GM12878 (cell line): ENCODE measurements at places on chromosomes 16 and 17. TPM values are rescaled to one million over a fixed set of nuclear protein-coding genes. Genes with fewer than 3 reads are reported as not detected.

The IGFALS gene
- not detected in 2 replicates for total RNA-seq

The P2RX5 gene
- total RNA-seq: 24.8 and 27.2 TPM in 2 replicates

DNA sequence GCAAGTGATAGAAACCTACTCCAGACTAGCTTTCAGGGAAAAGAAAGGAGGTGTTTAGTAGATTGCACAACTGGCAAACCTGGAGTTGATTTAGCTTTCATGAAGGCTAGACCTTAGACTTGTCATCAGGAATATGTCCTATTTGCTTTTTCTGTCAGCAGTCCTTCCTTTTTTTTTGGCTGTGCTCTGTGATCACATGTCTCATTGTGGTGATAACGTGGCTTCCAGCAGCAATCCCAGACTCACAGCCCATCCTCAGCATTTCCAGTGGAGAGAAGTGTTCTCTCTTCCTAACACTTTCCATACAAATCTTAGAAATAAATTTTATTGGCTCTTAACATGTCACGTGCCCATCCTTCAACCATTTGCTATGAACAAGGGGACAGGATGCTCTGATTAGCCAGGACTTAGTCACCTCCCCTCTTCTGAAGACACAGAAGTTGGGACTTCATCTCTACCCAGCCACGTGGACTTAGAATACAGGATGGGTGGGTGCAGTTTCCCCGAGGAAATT is 74.7 kb downstream of the CDH13 start:
- no peak for DNase-seq

DNA sequence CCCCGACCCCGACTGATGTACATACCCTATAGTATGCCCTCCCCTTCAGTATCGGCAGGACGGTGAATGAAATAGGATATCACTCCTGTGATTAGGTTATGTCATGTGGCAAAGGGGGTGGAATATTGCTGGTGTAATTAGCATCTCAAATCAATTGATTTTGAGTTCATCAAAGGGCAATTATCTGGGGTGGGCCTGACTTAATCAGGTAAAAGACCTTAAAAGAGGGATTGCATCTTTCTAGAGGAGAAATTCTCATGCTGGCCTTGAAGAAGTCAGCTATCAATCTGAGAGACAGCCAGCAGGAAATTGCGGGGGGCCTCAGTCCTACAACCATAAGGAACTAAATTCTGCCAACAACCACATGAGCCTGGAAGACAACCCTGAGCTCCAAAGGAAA is 10.3 kb downstream of the TRIM25 start:
- no peak for DNase-seq

DNA sequence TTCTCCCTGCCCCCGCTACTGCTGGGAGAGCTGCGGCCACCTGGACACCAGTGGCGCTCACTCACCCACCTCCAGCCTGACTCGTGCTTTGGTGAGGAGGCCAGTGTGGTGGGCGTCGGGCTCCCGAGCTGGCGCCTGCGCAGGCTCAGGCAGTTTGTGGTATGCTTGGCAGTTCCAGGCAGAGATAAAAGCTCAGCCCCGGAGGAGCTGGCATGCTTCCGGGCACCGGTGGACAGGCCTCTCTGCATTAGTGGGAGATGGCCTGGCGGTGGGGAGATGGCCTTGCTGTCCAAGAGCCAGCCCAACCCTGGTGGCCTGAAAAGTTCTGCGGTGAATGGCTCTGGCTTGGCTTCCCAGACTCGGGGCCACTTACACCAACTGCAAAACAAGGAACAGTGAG is 4.1 kb downstream of the ADGRG1 start:
- no peak for DNase-seq

DNA sequence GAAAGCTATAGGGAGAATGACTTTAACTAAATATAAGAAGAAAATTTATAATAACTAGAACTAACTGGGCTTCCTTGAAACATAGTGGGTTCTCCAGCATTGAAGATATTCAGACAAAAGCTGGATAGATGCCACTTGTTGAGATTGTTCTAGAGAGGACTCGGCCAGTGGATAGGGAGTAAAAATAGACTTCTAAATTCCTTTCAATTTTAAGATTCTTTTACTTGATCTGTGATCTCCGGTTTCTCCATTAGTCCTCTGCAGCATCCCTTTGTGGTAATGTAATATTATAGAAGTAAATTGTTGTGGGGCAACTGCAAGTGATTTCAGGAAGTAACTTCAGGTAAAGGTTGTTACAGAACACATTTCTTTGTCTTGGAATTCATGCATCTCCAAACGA is 10.3 kb upstream of the RARA start:
- DNase-seq: no peak

- DNase-seq: no peak
Measured at GRCh38 chr17:49055181-49055927, 58.2 kb downstream of the IGF2BP1 start.

- no peak for DNase-seq
Measured at GRCh38 chr16:83269541-83269940, 538.2 kb upstream of the HSBP1 start.

GRCh38 chr17:67528751-67529436 is 151.8 kb downstream of the PITPNC1 start:
- no peak for DNase-seq

The DOC2B gene
- not detected in 2 replicates for total RNA-seq

GRCh38 chr16:56776562-56776961 is 46.6 kb downstream of the NUP93 start:
- DNase-seq: no peak
